ENCODE measurements at places on chromosomes 1 and 21.

GRCh38 chr1:12458571-12458970 lies 159.4 kb downstream of the DHRS3 start:
- DNase-seq = no peak

DNA sequence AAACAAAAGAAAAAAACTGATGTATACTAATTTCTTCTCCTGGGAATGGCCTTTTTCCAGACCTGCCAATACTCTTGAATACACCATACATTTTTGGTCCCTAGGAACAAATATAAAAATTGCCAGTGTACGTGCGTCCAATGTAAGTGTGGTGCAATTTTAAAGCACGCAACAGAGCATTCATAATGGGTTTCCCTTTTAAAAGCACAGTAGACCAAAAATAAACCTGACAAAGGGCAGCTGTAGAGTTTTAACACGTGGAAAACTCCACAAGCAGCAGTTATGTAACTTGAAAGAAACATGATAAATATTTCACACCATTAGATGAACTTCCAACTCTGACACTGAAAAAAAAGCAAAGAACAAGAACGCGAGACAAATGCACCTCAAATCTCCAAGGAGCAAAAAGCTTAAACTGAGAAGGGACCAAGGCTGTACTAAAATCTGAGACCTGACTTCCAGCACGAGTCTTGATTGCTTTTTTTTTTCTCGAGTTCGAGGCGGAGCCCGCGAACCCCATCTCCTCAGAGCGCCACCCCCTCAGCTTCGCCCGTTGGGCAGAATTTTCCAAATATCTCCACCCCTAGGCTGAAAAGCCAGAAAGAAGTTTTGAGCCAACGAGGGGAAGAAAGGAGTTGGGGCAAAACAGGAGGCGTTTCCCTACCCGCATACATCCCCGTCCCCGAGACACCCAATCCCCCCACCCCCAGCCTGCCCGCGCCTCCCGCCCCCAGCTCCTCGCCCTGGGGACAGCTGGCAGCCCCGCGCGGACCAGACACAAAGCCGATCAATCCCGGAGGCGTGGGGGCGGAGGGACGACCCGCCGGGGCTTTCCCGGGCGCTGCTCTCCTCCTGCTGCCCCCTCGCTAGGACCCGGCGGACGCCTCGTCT lies at the start of gene JAM2:
JAM2 (plus strand) TSS at position 599 of the 891 bp plus-strand sequence. CDS start 564 bp downstream, outside the sequence.
- DNase-seq = peak; percentile 46

DNA sequence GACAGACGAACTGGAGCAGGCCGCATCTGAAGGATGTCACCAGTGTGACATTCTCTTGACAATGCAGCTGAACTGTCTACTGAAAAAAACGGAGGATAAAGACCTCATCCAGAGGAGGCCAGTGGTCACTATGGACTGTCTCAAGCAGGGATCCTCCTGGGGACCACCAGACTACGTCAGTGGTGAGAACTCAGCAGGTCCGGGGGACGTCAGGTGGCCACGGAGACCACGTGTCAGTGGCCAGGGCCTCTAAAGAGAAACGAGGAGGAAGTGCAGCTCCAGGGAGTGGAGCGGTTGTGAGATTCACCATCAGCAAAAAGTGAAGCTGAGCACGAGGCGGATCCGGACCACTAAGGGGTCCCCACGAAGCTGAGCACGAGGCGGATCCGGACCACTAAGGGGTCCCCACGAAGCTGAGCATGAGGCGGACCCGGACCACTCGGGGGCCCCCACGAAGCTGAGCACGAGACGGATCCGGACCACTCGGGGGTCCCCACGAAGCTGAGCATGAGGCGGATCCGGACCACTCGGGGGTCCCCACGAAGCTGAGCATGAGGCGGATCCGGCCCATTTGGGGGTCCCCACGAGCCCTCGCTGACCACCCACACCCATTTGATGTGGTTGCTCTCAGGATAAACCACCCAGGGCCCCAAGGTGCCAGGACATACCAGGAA lies 13.5 kb upstream of the TMEM240 start:
- DNase-seq = no peak

GRCh38 chr1:36178471-36179219 lies 22.7 kb downstream of the MAP7D1 start:
- peak; percentile 88 for DNase-seq

GRCh38 chr1:54987427-54987826 lies 7.0 kb downstream of the TMEM61 start:
- no peak for DNase-seq

DNA sequence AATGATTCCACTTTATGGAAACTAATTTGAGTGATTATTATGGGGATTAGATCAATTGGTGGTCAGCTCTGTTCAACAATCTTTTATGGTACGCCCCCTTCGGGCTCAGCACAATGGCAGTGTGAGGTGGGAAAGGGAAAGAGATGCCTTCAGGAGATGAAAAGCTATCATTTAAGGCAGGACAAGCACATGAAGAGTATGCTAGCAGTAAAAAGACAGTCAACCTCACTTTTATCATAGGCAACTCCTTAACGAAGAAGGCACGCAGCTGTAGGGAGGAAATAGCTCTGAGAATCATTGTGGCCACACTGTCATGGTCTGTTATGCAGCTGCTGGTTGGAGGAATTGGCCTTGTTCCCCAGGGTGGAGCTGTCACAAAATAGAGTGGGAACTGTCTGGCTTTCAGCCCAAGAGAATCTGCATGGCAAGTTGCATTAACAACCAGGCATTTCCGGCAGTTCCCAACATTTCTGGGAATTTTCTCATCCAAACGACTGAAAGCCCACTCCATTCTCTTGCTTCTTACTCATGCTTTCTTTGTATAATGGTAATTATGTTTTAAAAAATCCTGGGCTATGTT lies 54.4 kb upstream of the BCL10 start:
- no peak for DNase-seq

- no peak for DNase-seq
Observed at GRCh38 chr1:6440198-6441126, 15.9 kb downstream of the ESPN start.

- DNase-seq = no peak
Observed at GRCh38 chr1:196462086-196462485, 146.2 kb downstream of the KCNT2 start.

GRCh38 chr1:61124696-61125095 lies 42.3 kb downstream of the NFIA start:
- no peak for DNase-seq

GRCh38 chr1:165329104-165329503 lies 27.4 kb downstream of the LMX1A start:
- DNase-seq = no peak

DNA sequence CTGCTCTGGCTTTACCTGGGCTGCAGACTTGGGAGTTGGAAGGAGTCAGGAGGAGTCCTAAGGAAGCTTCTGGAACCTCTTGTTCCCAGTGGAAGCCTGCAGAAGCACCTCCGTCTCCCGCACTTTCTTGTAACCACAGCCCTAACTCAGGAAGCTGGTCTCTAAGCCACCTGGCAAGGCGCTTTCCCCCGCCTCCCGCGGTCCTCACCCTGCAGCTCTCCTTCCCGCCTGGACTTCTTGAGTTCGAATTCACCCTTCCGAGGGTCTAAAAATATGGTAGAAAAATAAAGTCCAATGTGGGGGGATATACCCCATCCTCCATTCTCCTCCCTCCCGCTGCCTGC lies 15.1 kb downstream of the PAX7 start:
- no peak for DNase-seq

- DNase-seq = no peak
Observed at GRCh38 chr21:28936036-28936435, 56.6 kb downstream of the LTN1 start.

DNA sequence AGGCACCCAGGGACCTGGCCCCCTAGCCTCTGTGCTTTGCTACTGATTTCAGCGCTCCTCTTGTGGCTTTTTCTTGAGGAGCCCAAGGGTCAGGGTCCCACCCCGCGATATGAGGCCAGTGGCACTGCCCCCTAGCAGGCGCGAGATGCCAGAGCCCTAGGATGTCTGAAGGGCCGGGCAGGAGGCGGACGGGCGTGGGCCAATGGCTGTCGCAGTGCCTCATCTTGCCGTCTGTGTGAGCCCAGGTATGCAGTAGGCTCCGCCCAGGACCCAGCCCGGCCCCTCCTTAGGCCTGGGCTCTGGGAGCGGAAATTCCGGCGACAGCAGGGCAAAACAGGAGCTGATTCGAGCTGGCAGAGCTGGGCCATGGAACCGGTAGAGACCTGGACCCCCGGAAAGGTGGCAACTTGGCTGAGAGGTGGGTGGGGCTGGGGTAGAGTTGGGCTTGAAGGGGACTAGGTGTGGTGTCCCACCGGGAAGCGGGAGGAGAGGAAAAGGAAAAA lies at the start of gene CNKSR1:
CNKSR1 (plus strand) TSS at position 310 of the 503 bp plus-strand sequence; CDS start at position 367, 57 bp downstream.
- DNase-seq = no peak
